ENCODE measurements at places on chromosomes 13 and 19. TPM values are rescaled to one million over a fixed set of nuclear protein-coding genes. Genes with fewer than 3 reads are reported as not detected.

ZNF565 gene
- total RNA-seq = 4.3 TPM

DNA sequence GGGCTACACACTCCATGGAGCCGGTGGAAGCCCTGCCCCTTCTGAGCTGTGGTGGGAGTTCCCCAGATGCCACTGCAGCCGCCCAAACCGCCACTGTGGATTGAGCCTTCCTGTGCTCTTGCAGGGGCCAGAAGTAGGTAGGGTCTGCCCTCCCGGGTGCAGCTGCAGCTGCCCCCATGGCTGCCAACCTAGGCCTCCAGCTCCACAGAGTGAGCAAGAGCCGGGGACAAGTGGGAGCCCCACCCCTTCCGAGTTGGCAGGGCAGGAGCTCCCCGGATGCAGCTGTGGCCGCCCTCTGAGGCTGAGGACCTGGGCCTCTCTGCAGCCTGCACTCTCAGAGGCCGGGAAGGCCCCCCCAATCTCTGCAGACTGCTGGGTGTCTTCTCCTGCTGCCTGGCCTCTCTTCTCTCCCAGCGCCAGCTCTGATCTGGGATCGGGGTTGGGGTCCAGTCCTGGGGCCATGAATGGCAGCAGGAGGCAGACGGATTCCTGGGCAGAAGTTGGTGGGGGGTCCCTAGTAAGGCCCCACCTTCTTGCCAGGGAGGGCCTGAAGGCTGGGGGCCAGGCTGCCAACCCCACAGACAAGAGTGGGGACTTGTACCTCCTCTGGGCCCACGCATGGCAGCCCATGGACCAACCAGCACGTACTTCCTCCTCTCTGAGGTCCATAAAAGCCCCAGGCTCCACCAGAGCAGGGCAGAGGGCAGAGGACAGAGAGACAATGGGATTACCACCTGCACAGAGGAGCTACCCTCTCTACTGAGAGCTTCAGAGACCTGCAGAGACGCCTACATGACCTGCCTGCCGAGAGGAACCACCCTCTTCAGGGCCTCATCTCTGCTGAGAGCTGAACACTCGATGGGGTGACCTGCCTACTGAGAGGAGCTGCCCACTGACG lies 28.9 kb downstream of the AP2S1 start:
- DNase-seq = no peak

DNA sequence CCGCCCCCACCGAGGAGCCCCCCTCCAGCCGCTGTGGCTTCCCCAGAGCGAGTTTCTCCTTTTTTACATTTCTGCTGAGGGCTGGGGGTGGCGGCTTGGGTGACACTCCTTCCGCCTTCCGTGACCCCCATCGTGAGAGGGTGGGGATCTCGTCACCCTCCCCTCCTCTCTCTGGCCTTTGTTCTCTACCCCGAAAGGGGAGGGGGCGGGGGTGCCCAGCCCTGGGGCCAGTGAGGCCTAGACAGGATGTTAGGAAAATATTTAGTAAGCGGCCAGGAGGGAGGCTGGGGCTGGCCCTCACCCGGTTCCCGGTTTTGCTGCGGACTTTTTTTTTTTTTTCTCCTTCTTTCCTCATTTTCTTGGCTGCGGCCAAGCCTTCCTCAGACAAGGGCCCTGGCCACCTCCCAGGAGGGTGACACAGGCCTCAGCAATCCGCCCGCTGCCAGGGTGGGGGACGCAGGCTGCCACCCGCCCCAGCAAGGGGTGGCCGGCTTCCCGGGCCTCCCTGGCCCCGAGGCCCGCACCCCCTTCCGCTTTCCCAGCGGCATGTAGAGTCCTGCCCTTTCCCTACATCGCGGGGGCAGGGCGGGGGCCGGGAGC lies 3.9 kb downstream of the MIDN start:
- DNase-seq = peak; percentile 91

GRCh38 chr13:41596190-41596589 lies 138.8 kb downstream of the RGCC start:
- DNase-seq = no peak

ZNF835 gene
- total RNA-seq = 7.0 TPM

LRRC25 gene
- 3.9 TPM for total RNA-seq

DNA sequence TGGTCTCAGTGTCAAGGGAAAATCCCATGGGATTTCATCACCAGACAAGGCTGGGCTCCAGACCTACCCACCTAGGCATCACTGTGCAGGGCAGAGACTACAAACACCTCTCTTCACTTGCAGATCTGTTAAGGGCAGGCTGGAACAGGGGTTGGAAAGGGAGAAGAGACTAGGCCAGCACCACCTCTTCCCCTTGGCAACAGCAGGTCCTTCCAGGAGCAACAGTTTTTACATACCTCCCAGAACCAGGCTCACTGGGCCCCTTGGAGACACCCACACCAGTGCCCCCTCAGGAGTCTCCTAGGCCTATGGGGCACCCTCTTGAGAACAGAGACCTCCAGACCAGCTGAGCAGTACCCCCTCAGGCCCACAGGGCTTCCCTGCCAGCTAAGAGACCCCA lies 2.5 kb upstream of the UBE2M start:
- DNase-seq = no peak

DNA sequence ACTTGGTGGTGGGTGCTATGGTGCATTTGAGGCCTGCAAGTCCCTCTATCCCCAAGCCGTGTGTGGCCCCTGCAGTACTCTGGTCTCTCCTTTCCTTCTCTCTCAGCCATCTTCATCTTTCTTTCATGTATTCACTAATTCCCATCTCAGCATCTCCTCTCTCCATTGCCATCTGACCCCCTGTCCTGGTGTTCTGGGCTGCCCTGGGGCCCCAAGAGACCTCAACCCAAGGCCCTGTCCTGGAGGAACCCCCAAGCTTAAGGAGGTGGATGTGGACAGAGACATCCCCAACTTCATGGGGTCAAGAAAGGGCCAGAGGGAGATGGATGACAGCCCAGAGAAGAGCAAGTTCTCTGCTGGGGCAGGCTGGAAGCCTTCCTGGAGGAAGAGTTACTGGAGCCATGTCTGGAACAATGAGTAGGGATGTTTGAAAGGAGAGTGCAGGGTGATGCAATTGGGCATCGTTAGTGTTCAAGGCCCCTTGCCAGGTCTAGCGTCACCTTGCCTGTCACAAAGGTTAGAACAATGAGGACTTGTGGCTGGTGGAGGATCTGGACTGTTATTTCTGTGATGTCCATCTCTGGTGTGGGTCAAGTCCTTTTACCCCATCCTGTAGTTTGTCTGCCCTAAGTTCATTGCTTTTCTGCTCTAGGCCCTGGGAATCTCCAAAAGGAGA lies 3.5 kb downstream of the CYP4F3 start:
- DNase-seq = no peak

EPS8L1 gene
- 51.1 TPM for total RNA-seq

GRCh38 chr19:46637224-46637623 lies 1.2 kb upstream of the GNG8 start:
- no peak for DNase-seq

Data from breast epithelium (tissue), 4 donors.